Stomach (tissue), 19 donors: ENCODE measurements at places on chromosomes 5 and 9. TPM values are rescaled to one million over a fixed set of nuclear protein-coding genes. Genes with fewer than 3 reads are reported as not detected.

DNA sequence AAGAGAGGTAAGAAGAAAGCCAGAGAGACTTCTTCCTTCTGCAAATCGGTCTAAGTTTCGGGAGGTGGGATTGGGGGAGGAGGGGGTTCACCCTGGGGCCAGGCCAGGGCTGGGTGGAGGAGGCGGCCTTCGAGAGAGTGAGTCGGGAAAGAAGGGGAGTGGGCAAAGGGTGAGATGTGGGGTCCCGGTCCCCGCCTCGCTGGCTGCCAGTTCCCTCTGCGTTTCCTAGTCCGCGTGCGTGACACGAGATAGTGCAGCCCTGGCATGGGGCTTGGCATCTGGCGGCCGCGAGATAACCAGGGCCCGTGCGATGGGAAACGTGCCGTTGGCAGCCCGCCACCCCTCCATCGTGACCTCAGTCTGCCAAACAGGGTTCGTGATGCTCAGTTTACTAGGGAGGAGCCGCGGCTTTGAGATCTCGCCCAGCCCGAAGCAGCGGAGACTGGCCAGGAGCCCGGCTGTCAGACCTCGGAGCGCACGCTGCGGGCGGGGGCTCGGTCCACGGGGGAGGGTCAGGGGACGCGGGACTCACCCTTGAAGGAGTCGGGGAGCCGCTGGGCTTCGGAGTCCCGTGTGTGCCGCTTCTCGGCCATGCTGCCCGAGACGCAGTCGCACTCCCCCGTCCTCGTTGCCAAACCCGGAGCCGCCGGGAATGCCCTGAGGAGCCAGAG lies at the start of gene STOM:
TSS of gene STOM (minus strand) at position 656 of the 671 bp plus-strand sequence. CDS start at position 593, 63 bp downstream.
- peaks cover 88% of the 10 kb centered on the region for H3K4me1 ChIP-seq
- H3K36me3 ChIP-seq, result no peaks in the 10 kb centered on the region
- peak within 1 kb of the TSS; percentile 98 for H3K27ac ChIP-seq
- peak within 1 kb of the TSS; percentile 60 for H3K4me3 ChIP-seq
- DNase-seq, result peak; percentile 94

DNA sequence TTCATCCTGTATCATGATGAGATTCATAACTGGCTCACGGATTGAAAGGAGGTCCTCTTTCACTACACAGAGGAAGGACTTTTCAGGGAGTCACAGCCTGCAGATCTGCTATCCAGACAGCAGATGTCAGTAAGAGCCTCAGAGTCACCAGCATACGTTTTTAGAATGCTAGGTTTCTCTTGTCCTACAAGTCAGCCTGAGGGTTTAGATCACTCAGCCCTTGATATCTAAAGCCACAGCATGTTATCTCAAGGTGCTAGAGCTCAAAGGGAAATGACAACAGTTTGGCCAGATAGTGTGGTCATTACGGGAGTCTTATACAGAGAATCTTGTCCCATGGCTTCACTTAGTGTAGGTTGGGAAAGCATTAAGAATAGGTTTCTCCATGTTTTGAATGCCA lies 30.9 kb upstream of the SLC46A2 start:
- no peaks in the 10 kb centered on the region for H3K36me3 ChIP-seq
- H3K4me1 ChIP-seq, result no peaks in the 10 kb centered on the region

- H3K27me3 ChIP-seq, result no peaks in the 10 kb centered on the region
- peaks cover 22% of the 10 kb centered on the region for H3K36me3 ChIP-seq
- DNase-seq, result no peak
Measured at GRCh38 chr5:65776441-65777141, 54.6 kb downstream of the NLN start.

DNA sequence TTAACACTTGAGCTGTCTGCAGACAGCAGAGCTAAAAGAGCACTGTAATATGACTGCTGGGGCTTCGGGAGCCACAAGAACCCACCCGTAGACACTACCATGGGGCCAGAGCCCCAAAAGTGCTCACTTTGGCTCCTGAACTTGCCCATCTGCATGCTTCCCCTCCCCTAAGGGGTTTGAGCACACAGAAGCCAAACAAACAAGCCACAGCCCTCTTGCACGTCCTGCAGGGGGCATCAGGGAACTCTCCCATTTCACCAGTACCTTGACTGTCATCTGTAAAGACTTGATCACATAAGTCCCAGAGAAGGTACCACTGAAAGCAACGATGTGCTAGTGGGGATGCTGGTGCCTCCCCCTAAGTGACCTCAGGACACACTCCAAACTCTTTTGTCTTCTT lies 681.8 kb downstream of the SEMA5A start:
- no peaks in the 10 kb centered on the region for H3K4me1 ChIP-seq
- no peaks in the 10 kb centered on the region for H3K27me3 ChIP-seq

- no peaks in the 10 kb centered on the region for H3K4me1 ChIP-seq
- H3K4me3 ChIP-seq, result no peak overlapping the region
- DNase-seq, result no peak
- no peak overlapping the region for H3K27ac ChIP-seq
- H3K36me3 ChIP-seq, result peaks cover 54% of the 10 kb centered on the region
- H3K27me3 ChIP-seq, result no peaks in the 10 kb centered on the region
Measured at GRCh38 chr9:128168731-128169308, 8.8 kb downstream of the BBLN start.

- H3K27me3 ChIP-seq, result no peaks in the 10 kb centered on the region
- H3K4me3 ChIP-seq, result no peak overlapping the region
- H3K27ac ChIP-seq, result no peak overlapping the region
- DNase-seq, result no peak
Measured at GRCh38 chr5:81767938-81768337, 17.0 kb upstream of the SSBP2 start.

IL33 gene
- total RNA-seq, result 2.9 TPM

DNA sequence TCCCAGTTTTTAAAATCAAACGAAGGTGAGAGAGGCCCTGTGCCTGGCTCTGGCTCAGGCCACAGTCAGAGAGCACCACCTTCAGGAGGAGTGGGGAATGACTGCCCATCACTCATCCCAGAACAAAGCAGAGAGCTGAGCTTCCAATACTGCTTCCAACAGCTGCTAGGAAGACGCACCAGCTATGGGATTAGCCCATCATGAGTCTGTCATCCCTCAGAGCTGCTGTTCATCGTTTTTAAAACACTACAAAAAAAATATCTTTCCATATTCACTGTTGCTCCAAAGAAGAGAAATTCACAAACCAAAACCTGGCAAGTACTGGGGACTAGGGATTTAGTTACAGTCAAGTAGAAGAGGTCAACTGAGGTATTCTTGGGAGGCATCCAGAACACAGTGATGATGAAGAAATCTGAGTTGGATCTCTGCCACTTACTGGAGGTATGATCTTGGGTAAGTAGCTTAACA lies 102.4 kb downstream of the CDK5RAP2 start:
- no peaks in the 10 kb centered on the region for H3K27me3 ChIP-seq
- H3K4me1 ChIP-seq, result peaks cover 20% of the 10 kb centered on the region
- no peak overlapping the region for H3K27ac ChIP-seq
- peaks cover 62% of the 10 kb centered on the region for H3K36me3 ChIP-seq

GRCh38 chr5:5315068-5315980 lies 107.2 kb upstream of the ICE1 start:
- no peaks in the 10 kb centered on the region for H3K27me3 ChIP-seq
- DNase-seq, result no peak
- no peaks in the 10 kb centered on the region for H3K36me3 ChIP-seq
- no peaks in the 10 kb centered on the region for H3K4me1 ChIP-seq

HTR1A gene
- not detected for total RNA-seq

DNA sequence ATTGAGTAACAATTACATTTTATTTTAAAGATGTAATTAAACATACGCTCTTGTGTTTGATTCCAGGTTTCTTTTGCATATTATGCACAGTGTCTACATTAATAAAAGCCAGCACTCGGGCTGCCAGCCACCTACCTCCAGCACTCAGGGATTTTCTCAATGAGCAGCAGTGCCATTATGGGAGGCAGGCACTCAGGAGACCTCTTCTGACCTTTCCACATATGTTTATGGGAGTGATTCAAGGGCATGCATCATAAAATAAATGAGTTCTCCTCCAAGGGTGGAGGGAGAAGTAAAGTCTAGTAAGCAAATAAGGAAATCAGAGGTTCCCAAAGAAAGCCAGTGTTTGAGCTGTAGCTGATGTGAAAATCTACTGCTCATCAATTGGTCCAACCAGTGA lies 119.8 kb upstream of the IRX2 start:
- no peak overlapping the region for H3K27ac ChIP-seq
- H3K27me3 ChIP-seq, result no peaks in the 10 kb centered on the region
- no peaks in the 10 kb centered on the region for H3K36me3 ChIP-seq
- no peak overlapping the region for H3K4me3 ChIP-seq
- H3K4me1 ChIP-seq, result no peaks in the 10 kb centered on the region

GRCh38 chr5:65914641-65915196 lies 11.7 kb upstream of the ERBIN start:
- H3K27ac ChIP-seq, result no peak overlapping the region
- H3K4me1 ChIP-seq, result no peaks in the 10 kb centered on the region
- no peaks in the 10 kb centered on the region for H3K27me3 ChIP-seq
- DNase-seq, result no peak
- H3K4me3 ChIP-seq, result no peak overlapping the region
- H3K36me3 ChIP-seq, result no peaks in the 10 kb centered on the region

GRCh38 chr9:25117791-25118190 lies 560.5 kb downstream of the TUSC1 start:
- H3K27me3 ChIP-seq, result no peaks in the 10 kb centered on the region
- H3K4me3 ChIP-seq, result no peak overlapping the region
- no peaks in the 10 kb centered on the region for H3K36me3 ChIP-seq
- DNase-seq, result no peak

- H3K4me3 ChIP-seq, result no peak overlapping the region
- H3K36me3 ChIP-seq, result peaks cover 65% of the 10 kb centered on the region
- H3K27ac ChIP-seq, result no peak overlapping the region
- DNase-seq, result no peak
- no peaks in the 10 kb centered on the region for H3K4me1 ChIP-seq
Measured at GRCh38 chr5:131491749-131492148, 143.3 kb downstream of the RAPGEF6 start.

GRCh38 chr5:157541447-157542118 lies 34.0 kb downstream of the ADAM19 start:
- peaks cover 6% of the 10 kb centered on the region for H3K36me3 ChIP-seq
- H3K4me3 ChIP-seq, result peak overlapping the region; percentile 6
- H3K4me1 ChIP-seq, result peaks cover 85% of the 10 kb centered on the region
- DNase-seq, result no peak
- peak overlapping the region; percentile 62 for H3K27ac ChIP-seq

DNA sequence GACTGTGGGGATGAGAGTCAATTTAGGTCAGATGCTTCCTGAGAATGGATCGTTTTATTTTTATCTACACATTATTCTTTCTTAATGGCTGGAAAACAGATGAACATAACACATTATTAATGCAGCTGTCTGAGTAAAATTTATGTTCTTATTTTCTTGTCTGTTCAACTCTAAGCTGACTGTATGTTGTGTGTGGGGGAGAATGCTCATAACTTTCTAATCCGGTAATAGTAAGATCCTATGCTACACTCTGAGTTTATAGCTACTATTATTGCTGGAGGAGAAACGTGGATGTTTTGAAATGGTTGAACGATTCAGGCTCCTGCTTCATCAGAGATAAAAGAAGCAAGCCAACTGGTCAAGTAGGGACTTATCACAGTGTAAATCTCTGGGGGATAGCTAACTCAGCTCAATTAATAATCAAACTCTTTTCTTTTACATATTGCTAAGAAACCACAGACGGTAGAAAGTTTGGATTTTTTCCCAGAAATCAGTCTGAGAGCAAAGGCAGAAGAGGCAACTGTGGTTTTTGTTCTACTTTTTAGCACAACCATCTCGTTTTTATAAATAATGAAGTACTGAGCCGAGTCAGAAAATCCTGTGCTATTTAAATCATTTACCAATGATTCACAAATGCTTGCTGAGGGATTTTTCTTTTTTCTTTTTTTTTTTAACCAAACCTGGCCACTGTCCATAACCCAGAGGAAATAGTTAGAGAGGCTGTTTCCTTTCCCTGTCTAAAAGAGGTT lies 265.0 kb upstream of the FAM174A start:
- H3K27me3 ChIP-seq, result no peaks in the 10 kb centered on the region
- no peaks in the 10 kb centered on the region for H3K4me1 ChIP-seq
- no peaks in the 10 kb centered on the region for H3K36me3 ChIP-seq
- DNase-seq, result peak; percentile 19

GRCh38 chr5:120043431-120043830 lies 414.1 kb downstream of the FAM170A start:
- H3K4me1 ChIP-seq, result no peaks in the 10 kb centered on the region
- H3K36me3 ChIP-seq, result no peaks in the 10 kb centered on the region

TMEM38B gene
- 1.2 TPM for total RNA-seq

DNA sequence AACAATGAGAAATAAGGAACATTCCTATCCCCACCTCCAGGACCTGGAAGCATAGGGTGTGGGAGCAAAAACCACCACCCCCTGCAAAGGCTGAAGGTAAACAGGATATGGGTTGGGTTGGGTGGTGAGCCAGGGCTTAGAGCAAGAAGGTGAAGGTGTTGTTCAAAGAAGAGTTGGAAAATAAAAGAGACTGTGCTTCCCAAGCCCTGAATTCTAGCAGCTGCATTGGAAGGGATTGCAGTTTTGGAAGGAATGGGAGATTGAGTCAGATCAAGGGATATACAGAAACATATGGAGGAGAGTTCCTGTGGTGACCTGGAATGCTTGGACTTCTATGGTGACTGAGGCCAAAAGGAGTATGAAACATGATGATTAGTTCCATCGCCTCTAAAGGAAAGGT lies 24.7 kb upstream of the MTAP start:
- H3K36me3 ChIP-seq, result no peaks in the 10 kb centered on the region
- H3K4me1 ChIP-seq, result no peaks in the 10 kb centered on the region
- no peak overlapping the region for H3K27ac ChIP-seq

IFNK gene
- not detected for total RNA-seq

- peaks cover 28% of the 10 kb centered on the region for H3K36me3 ChIP-seq
- no peak overlapping the region for H3K27ac ChIP-seq
- H3K4me3 ChIP-seq, result no peak overlapping the region
- no peaks in the 10 kb centered on the region for H3K4me1 ChIP-seq
Measured at GRCh38 chr5:146475190-146475780, 28.2 kb downstream of the TCERG1 start.

CDC20B gene
- not detected for total RNA-seq

GRCh38 chr5:99590806-99591205 lies 662.0 kb upstream of the CHD1 start:
- no peaks in the 10 kb centered on the region for H3K36me3 ChIP-seq
- H3K27ac ChIP-seq, result no peak overlapping the region
- H3K27me3 ChIP-seq, result no peaks in the 10 kb centered on the region
- H3K4me1 ChIP-seq, result no peaks in the 10 kb centered on the region
- DNase-seq, result no peak

DNA sequence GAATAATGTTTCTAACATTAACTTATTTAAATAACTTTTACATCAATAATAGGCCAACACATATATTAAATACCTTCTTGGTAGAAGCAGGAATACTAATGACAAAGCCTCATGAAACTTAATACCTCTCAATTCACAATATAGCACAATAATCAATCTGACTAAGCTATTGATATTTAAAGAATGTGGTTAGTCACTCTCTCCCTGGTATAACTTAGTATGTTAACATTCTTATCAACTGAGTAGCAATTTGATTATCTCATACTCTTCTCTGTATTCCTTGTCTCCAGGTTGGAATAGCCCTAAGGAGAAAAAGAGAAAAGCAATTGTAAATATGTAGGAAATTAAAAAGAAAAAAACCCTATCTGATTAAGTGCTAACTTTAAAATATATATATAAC lies 4.9 kb upstream of the PGGT1B start:
- no peak overlapping the region for H3K27ac ChIP-seq
- H3K4me3 ChIP-seq, result no peak overlapping the region
- DNase-seq, result no peak
- H3K27me3 ChIP-seq, result no peaks in the 10 kb centered on the region
- H3K36me3 ChIP-seq, result peaks cover 38% of the 10 kb centered on the region

MEGF10 gene
- total RNA-seq, result under 0.01 TPM

ZSWIM6 gene
- 14.5 TPM for total RNA-seq

CCL28 gene
- not detected for total RNA-seq

GRCh38 chr5:133293960-133294359 lies 242.1 kb downstream of the HSPA4 start:
- no peaks in the 10 kb centered on the region for H3K27me3 ChIP-seq
- peaks cover 6% of the 10 kb centered on the region for H3K4me1 ChIP-seq
- no peak overlapping the region for H3K27ac ChIP-seq
- peak; percentile 60 for DNase-seq

RC3H2 gene
- 18.8 TPM for total RNA-seq
